BJ (cell line): ENCODE measurements at places on chromosomes 4 and X. TPM values are rescaled to one million over a fixed set of nuclear protein-coding genes. Genes with fewer than 3 reads are reported as not detected.

Gene CRLF2
- not detected in 2 replicates for polyA plus RNA-seq

Gene PDZD11
- 91.9 and 150 TPM in 2 replicates for polyA plus RNA-seq

Gene ACE2
- not detected in 2 replicates for polyA plus RNA-seq

Gene EDNRA
- 7.6 and 12.0 TPM in 2 replicates for polyA plus RNA-seq

Gene HSFX2
- polyA plus RNA-seq, result 0.25 and 0.29 TPM in 2 replicates
